ENCODE measurements at places on chromosomes 5 and 9.

GRCh38 chr5:169707686-169708085 lies 70.6 kb downstream of the DOCK2 start:
- DNase-seq = no peak

DNA sequence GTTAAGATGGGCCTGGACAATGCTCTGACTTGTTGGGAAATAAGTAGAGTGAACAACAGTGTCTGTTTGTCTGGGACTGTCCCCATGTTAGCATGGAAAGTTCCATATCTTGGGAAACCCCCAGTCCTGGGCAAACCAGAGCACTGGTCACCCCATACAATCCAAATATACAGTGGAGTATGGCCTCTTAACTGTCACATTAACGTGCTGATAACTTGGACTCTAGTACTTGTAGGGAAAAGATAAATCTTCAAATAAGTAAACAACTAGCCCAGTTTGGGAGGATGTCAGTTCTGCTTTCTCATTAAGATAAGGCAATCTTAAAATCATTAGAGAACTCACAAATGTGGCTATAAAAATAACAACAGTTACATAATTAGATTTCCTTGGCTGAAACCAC lies 47.6 kb upstream of the JAK2 start:
- no peak for DNase-seq

DNA sequence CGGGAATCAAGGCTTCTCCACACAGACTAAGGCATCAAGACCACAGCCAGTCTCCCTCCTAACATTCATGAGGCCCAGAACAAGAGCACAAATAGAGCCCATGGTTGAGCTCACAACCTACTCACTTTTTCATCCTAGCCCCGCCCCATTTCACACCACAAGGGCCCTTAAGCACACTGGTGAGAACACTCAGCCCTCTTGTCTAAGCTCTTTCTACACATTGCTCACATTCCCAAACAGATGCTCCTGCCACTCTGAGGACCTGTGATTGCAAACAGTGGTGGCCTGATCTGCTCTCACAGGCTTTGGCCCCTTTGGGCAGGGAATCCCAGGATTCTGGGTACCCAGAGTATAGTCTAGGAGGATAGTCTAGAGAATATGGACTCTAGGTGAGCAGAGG lies 54.0 kb downstream of the FEM1C start:
- DNase-seq = no peak

DNA sequence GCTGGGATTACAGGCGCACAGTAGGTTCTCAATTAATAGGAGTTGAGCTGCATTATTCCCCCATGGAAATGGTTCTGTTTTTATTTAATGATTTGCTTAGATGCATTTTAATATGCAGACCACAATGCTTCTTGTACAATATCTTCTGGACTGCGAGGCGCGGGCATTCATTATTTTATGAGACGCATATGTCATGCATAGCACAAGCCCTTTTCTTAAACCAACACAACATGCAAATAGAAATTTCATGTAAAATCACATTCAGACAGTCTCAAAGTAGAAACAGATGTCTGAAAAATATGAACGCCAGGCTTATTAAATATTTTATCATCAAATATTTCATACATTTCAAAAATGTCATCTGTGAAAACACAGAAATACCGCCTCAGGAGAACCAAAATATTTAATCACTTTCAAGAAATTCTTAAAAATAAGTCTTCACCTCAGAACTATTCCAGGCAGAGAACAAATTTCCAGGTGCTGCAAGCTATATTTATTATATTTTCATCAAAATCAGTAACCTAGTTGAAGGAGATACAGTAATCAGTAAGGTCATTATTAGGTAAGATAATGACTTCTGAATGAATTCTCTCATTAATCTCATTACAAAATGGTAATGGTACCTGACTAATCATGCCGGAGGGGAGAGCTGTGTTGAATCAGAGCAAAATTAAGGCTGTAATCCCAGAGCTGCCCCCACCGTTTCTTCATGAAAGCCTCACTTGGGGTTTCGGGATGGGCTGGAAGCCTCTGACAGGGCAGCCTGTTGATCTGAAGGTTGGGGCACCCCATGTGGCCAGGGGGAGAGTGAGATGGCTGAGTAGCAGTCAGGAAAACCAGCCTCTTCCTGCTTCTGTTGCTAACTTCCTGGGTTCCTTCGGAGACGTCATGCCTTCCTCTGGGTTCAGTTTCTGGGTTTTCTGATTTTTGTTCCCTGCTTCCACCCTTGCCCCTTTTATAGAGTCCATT lies 133.9 kb upstream of the ZNF618 start:
- no peak for DNase-seq

DNA sequence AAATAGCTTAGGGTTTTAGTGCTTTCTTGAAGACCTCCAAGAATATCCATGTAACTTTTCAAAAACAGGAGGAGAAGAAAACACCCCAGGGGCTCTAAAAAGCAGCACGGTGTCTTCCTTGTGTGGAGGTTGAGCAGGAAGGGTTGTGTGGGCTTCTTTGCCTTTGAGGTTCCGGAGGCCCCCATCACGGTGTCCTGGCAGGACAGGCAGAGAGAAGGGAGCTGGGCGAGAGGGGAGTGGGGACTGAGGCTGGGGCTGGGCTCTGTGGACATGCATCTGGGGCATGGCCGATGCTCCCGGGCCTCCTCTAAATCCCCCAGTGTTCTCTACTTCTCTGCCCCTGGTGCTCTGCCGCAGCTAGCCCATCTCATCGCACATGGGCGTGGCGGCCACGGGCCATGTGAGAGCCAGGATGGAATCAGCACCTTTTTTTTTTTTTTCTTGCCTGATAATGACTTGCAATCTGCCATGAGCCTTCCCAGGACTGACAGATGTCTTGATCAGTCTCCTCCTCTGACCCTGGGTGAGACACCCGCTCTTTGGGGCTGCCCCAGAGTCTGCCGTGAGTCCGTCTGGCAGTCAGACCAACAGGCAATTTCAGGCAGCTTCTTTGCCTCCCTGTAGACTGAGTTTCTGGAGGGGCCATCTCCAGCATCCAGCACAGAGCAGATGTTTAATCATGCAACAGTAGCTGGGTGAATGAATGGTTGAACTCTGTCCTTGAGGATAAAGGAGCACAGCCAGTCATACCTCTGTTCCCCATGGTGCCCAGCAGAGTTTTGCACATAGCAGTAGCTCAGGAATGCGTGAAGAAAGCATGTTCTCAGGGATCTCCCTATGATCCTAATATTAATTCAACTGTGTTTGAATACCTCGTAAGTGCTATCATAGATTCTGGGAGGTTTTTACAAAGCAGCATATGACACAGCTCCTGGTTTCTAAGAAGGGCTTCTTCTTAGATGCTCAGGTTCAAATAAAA lies 12.1 kb downstream of the CXCL14 start:
- no peak for DNase-seq

GRCh38 chr5:150261231-150261630 lies 28.3 kb downstream of the CAMK2A start:
- DNase-seq = no peak

DNA sequence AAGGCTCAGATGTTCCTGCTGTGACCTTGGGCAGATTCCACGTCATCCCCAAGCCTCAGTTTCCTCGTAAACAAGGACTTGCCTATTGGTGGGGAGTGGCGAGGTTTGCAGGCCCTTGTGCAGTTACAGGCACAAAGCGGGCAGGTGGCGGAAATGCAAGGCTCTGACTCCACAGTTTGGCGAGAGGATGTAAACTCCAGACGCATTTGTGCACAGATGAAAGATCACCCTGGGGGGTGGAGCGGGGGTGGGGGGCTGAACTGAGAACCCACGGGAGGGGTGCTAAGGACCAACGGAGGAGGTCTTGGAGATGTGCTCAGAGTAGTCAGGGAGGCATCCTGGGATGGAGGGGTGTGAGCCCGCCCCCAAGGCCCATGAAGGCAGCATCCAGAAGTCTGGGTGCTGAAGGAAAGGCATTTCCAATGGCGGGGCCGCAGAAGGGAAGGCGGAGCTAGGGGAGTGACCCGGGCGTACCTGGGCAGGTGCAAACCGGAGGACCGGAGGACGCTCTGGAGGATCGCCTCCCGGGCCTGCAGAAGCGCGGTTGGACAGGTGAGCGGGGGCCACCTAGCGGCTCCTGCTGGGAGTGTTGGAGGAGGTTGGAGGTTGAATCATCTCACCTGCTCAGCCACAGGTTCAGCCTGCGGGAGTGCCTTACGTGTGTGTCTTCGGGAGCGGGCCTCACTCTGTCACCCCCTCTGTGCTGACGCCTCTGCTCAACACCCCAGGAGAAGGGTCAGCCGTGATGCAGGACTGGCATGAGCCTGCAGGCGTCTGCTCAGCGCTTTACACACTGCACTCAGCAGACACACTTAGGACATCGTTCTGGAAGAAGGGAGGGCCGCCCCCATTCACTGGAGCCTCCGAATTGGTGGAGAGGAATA lies 1.9 kb upstream of the FIBCD1 start:
- DNase-seq = peak; percentile 52

GRCh38 chr5:38923661-38924451 lies 78.0 kb downstream of the OSMR start:
- DNase-seq = no peak

DNA sequence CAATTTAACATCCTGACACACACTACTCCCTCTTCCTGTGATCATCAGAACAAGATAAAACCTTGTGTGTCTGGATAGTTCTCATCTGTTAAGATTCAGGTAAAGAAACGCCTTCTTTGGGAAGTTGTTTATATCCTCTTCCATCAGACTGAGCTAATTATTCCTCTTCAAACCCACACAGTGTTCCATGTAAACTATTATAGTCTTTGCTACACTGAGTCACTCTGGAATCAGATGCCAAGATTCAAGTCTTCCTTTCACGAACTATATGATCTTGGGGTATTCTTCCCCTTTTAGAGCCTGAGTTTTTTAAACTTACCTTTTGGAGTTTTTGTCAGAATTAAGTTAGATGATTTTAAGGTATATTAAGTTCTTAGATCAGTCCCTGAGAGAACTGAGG lies 2.0 kb downstream of the OR1J1 start:
- DNase-seq = no peak

DNA sequence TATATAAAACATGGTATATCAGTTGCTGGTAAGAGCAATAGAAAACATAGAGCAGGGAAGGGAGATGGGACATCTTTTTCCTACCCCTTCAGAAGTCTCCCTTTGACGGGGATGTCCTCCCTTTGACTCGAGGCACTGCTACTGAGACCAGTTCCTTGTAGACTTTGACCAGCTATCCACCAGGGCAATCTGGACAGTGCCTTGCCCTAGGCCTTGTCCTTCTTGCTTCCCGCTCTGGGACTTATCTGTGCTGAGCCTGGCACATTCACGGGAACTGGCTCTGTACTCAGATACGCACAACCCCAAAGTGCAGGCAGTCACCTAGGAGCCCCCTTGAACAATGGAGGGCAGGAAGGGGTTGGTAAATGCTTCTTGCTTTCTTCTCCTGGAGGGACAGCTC lies 116.6 kb upstream of the ANKH start:
- DNase-seq = no peak

DNA sequence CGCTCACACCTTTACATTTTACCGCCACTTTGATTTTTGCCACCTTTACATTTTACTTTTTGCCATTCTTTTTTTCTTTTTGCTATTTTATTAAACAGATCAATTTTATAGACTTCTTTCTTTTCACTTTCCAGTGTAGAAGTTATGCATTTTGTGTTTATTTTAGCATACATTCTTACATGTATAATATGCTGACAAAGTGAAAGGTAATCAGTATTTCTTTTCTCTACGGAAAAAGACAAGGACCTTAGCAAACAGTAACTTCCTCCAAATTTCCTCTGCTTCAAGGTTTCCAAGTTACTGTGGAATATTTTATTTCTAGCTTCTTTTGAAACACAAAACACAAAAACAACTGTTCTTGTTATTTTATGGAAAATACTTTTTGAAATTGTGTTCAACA lies 97.0 kb downstream of the CEMIP2 start:
- no peak for DNase-seq

- DNase-seq = no peak
Observed at GRCh38 chr5:126460459-126460858, 37.2 kb downstream of the GRAMD2B start.

DNA sequence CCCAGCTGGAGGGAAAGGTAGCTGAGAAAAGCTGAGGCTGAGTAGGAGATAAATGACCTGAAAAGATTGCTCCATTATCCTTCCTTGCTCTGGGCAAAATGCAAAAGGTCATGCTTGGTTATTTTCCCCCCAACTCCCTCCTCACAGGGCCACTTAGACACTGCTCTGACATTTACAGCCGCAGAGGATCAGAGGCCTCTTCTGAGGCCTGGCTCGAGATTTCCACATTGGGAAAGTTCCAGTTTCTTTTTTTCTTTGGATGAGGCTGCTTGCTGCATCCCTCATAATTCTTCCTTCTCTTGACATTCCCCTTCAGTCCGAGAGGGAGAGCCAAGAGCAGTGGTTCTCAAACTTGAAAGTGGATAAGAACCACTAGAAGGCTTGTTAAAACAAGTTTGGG lies 60.1 kb upstream of the HSPA9 start:
- no peak for DNase-seq

DNA sequence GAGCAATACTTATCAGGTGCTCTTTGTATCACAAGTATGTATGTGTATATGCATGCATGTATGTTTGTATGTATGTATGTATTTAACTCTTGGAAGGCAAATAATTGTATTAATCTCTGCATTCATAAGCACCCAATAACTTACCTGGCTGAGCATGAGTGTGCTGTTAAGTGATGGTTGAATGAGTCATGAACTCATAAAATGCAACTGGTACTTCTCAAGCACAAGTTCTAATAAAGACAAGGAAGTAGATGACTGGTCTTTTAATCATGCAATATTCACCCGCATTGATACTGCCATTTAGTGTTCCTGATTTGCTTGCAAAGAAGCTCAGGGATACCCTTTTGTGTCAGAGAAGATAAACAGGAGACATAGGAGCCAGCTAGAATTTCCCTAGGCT lies 204.9 kb upstream of the TRPM3 start:
- DNase-seq = no peak

GRCh38 chr5:161713042-161713441 lies 27.5 kb downstream of the GABRA6 start:
- DNase-seq = no peak

DNA sequence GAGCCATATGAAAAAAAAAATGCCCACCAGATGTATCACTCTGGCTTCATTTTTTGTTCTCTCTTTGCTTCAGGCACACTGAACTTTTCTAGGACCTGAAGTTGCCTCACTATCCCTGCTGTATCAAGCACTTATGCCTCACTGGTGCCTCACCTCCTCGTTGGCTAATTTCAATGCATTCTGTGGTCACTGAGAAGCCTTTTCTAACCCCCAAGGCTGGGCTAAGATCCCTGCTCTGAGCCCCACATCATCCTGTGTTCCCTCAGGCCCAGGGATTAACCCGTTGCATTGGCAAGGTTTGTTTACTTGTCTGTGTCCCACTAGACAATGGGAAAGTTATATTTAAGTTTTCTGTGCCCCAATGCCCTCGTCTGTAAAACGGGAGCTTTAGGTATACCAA lies 362.7 kb downstream of the OSTF1 start:
- no peak for DNase-seq

DNA sequence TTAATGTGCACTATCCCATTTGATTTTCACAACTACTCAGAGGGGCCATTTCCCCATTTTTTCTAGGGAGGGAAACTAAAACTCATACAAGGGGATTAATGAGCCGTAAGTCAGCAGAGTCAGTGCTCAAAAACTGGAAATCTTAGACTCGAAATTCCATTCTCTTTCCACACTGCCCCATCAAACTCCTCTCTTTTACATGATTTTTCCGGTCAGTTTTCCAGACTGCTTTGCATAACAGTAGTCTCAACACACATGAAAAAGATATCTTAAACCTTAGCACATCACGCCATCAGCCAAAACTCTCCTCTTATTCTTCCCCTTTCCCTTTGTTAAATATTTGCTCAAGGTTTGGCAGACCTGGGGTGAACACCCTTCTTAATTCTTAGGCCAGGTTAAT lies 332.0 kb downstream of the RFX3 start:
- no peak for DNase-seq

All from NCI-H2107 (cell line).